ENCODE measurements at places on chromosomes 1 and 21. TPM values are rescaled to one million over a fixed set of nuclear protein-coding genes. Genes with fewer than 3 reads are reported as not detected.
A peak's percentile ranks its signal among the peaks of the same experiment; 100 is the strongest.

- peak; percentile 27 for DNase-seq
These were observed 8.7 kb upstream of the UMODL1 start for GRCh38 chr21:42062236-42063022.

- DNase-seq, result no peak
These were observed 8.1 kb downstream of the MTHFR start for GRCh38 chr1:11797525-11798216.

DNA sequence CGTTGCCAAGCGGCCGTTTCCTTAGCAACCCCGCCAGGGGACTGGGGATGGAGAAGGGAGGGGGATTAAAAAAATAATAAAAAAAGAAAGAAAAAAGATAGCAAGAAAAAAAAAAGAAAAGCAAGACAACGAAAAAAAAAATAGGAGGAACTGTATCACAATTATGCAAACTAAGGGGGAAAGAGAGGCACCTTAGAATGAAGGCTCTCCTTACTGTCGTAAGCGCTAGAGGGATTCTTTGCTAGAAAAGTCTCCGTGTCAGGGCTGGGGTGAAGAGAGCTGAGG is 625 bp upstream of the NEGR1 start:
- no peak for DNase-seq

- DNase-seq, result no peak
These were observed 113.5 kb downstream of the RIPK4 start for GRCh38 chr21:41653243-41653953.

DNA sequence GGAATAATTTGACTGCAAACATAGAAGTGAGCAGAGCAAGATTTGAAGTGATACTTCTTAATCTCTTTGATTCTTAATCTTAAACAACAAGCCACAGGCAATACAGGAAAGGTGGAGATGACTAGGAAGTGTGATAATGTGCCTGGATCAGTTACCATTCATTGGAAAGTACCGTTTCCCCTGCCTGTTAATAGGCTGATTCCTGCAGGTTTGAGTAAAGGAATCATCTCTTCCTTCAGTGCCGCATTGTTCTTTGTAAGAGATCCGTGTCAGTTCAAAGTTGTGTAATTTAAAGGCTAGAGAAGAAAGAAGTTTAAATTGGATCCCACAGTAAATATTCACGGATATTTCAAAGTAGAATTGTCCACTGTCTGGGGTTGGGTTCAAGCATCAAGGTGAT is 43.5 kb upstream of the BCL10 start:
- DNase-seq, result no peak

GRCh38 chr1:200211157-200211556 is 183.6 kb downstream of the NR5A2 start:
- DNase-seq, result no peak

DNA sequence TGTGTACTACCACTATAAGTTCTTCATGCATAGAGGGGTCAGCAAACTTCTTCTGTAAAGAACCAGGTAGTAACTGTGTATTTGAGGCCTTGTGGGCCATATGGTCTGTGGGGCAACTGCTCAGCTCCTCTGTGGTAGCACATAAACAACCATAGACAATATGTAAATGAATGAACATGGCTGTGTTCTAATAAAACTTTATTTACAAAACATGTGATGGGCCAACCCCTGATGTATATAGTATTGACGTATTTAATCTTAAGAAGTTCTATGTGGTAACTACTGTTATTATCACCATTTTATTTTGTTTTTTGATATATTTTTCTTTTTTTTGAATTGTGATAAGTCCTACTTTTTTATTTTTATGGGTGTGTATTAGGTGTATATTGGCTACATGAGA is 15.4 kb downstream of the TRAF5 start:
- no peak for DNase-seq

DNA sequence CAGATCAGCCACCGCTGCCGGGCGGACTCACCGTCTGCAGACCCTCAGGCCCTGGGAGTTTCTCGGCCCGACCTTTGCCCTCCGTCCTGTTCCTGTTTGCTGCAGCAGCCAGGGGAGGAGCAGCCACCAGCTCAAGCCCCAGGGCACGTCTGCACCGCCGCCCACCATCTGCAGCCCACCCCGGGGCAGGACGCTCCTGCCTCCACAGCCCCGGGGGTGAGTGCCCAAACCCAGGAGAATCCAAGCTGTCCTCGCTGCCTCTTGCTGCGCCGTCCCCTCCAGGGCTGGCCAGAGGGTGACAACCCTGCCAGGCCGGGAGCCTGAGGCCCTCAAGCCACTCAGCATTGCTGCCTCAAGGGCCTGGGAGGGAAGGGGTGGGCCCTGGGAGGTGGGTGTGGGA is 1.2 kb upstream of the SLC25A34 start:
- DNase-seq, result no peak

- no peak for DNase-seq
These were observed 109.6 kb downstream of the ZBTB18 start for GRCh38 chr1:244160455-244161235.

DNA sequence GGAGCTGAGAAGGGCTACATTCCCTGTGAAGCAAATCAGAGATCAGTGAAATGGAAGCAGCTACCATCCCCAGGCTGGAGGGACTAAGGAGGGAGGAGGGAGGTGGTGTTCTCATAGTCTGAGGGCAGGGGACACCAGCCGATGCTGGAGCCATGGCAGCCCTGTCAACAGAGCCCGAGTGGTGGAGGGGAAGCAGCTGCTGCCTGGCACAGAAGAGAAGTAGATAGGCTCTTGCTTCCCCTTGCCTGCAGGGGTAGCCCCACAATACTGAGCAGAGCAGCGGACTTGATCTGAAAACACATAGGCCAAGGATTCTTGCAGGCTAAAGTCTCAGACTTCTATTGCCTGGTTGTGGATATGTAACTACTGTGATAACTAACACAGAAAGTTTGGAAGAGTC is 255.1 kb downstream of the FGGY start:
- no peak for DNase-seq

DNA sequence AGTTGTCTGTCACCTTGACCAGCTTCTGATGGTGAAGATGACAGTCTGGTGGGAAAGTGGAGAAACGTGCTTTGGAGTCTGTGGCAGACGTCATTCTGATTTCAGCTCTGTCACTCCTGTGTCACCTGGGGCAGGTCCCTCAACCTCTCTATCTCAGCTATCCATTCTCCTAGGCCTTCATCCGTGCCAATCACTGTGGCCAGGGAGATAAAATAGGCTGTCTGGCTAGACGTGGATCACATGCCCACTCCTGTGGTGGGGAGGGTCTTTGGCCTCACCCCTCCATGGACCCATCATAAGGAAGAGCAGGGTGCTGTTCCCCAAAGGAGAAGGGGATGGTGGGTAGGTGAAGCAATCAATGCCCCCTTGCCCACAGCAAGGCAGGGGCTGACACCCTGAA is 140.3 kb downstream of the ACTL8 start:
- no peak for DNase-seq

- DNase-seq, result no peak
These were observed 100.6 kb upstream of the RUNX1 start for GRCh38 chr21:35149698-35150097.

GRCh38 chr1:230375780-230376179 is 50.4 kb downstream of the PGBD5 start:
- peak; percentile 19 for DNase-seq

DNA sequence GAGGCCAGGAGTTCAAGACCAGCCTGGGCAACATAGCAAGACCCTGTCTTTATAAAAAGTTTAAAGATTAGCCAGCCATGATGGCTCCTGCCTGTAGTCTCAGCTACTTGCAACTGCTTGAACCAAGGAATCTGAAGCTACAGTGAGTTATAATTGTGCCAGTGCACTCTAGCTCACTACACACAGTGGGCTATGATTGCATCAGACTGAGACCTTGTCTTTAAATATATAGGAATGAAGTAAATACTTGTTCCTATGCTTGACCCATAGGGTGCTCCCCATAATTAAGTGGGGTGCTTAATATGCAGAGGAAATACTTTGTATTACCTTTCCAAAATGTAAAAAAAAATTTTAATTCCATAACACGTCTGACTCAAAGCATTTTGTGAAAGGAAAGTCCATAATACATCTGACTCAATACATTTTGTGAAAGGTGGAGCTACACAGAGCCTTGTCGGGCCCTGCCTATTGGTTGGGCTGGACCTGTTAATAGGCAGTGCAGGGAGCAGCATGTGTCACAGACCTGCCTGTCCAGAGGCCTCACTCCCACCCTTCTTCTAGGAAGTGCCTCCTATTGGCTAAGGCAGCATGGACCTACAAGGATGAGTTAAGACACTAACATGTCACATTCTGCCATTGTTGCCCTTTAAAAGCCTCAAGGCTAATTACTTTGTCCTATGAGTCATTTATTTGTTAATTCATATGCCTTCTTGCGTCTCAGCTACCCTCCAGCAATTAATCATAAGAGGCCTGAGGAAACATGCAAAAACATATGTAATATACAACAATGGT is 33.6 kb downstream of the CD58 start:
- DNase-seq, result no peak

DNA sequence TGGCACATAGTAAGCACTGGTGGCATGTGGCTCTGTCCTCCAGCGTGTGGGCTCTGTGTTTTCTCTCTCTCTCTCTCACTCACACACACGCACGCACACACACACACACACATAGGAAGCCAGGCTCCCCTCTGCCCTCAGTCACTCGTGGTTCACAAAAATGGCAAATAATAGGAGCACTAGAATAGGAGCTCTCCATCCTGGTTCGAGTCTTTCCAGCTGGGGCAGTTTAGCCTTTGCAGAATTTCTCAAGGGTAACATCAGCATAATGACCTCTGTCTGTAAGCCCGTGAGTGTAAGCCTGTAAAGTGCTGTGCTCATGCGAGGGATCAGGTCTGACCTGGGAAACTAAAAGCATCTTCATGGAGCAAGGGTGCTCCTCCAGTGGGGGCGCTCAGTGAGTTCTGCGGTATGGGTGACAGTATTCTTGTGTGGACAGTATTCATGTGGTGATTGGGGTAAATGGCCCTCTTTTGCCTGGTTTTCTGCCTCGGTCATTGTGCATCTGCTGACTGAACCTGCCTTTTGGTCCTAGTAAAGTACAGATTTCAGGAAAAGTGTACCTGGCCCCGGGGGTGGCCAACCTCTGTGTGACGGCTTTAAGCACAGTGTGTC is 842 bp upstream of the ZC3H12A start:
- no peak for DNase-seq

DNA sequence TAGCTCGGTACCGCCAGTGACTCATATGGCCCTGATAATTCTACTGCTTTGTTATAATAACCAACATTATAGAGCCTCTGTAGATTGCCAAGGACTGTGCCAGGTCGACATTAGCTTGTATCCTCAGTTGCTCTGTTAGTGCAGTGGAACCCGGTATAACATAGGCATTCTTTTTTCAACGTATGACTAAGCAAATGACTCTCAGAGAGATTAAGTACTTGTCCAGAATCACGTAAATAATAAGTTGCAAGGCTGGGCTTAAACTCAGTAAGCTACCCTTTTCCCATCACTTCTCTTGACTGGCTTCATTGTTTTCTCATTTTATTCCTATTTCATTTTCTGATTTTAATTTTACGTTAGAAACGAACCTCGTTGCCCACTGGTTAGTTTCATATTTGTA is 85.1 kb downstream of the UBE4B start:
- DNase-seq, result no peak

DNA sequence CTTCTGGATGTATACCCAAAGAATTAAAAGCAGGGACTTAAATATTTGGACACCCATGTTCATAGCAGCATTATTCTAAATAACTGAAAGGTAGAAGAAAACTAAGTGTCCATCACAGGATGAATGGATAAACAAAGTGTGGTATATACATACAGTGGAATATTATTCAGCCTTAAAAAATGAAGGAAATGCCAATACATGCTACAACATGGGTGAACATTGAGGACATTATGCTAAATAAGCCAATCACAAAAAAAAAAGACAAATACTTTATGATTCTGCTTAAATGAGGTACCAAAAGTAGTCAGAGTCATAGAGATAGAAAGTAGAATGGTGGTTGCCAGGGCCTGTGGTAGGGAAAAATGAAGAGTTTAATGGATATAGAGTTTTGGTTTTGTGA is 14.1 kb downstream of the EEIG2 start:
- DNase-seq, result no peak

- no peak for DNase-seq
These were observed 18.2 kb downstream of the TNNT2 start for GRCh38 chr1:201359031-201359872.

- DNase-seq, result no peak
These were observed 50.0 kb downstream of the C1orf198 start for GRCh38 chr1:230818367-230818766.

GRCh38 chr1:183887826-183888819 is 83.2 kb downstream of the RGL1 start:
- no peak for DNase-seq

GRCh38 chr1:240827786-240828185 is 215.8 kb upstream of the GREM2 start:
- DNase-seq, result no peak

DNA sequence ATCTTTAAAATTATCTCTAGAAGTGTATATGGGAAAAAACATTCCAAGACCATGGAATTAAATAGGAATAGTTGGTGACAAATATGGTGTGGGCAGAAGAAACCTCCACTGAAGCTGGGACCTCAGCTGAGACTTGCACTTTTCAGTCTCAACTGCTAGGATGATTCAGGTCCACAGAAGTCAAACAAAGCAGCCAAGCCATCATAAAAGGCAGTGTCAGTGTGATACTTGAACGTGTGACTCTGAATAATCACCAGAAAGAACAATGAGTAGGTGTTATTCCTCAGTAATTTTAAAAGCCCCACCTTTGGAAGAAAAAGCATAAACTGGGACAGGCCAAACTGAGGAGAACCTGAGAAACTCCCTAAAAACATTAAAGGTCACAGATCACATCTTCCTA is 90.7 kb downstream of the ZNF281 start:
- no peak for DNase-seq

DNA sequence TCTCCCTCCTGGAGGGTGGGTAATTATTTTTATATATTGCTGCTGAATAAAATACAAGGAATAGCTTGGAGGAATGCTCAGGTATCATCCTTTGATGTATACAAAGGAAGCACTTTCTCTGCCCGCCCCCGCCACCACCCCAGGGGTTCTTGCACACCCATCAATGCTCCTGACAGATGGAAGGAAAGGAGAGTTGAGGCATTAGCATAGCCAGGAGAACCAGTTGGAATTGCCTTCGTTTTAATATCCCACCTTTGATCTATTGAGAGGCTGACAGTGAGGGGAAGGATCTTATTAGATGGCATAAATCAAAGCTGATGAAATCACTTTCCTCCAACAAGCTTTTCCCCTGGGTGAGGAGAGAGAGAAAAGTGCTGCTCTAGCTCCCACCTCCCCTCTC is 71.1 kb downstream of the LGR6 start:
- no peak for DNase-seq

DNA sequence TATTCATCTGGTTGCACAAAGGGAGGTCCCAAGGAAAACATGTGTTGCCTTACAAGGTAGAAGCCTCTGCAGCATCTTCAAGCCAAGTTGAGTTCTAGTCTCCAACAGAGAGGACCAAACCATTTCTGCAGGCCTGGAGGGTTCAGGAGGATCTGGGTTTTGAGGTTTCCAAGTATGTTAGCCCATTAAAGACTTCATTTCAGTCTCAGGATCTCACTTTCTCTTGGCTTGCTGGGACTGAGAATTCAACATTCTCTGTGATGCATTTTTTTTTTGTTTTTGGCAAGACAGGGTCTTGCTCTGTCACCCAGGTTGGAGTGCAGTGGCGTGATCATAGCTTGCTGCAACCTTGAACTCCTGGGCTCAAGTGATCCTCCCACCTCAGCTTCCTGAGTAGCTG is 8.8 kb upstream of the MYOCOS start:
- DNase-seq, result no peak

Gene CNKSR1
- 7.8 TPM for total RNA-seq

Gene NBPF20
- total RNA-seq, result 0.68 TPM

Gene AMY2B
- total RNA-seq, result 10.0 TPM

Gene DNAI4
- 3.2 TPM for total RNA-seq

Gene TRAF3IP3
- total RNA-seq, result not detected

Gene SELL
- total RNA-seq, result not detected

Gene ADCY10
- not detected for total RNA-seq

Gene MRPL55
- 68.3 TPM for total RNA-seq

Gene COL24A1
- not detected for total RNA-seq

All from neural progenitor cell (in vitro differentiated cells).